PC-9 (cell line): ENCODE measurements at places on chromosomes 12 and 14.

GRCh38 chr14:65287264-65288131 is 125.0 kb upstream of the FUT8 start:
- DNase-seq, result no peak

- DNase-seq, result peak; percentile 66
Measured at GRCh38 chr14:20683891-20684661, at the start of gene RNASE4. RNASE4 (plus strand) TSS chr14:20684560; CDS start chr14:20699372, 14,812 bp downstream.

DNA sequence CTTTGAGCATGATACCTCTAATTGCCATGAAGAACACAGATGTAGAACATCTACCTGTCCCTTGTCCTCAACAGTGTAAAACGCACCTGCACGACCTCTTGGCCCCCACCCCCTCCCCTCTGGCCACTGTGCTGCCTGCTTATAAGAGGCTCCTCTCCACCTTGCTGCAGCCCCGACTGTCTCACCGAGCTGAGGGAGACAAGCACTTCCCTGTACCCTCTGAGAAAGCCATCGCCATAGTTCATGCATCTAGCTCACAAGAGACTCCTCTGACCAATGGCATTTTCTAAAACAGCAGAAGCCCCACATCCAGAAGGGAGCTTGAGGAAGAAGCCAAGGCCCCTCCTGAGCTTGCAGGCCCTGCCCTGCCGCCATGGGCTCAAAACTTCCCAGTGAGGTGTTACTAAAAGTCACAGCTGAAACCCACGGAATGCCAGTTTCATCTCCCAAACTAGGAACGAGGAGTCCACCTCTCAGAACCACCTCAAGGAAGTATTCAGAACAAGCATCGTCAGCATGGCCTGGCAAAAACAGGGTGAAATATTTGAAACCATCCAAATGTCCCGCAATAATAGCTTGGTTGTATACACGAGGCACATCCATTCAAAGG is 21.5 kb upstream of the ANO2 start:
- DNase-seq, result no peak

- no peak for DNase-seq
Measured at GRCh38 chr12:12072064-12072760, 1.5 kb downstream of the BCL2L14 start.

DNA sequence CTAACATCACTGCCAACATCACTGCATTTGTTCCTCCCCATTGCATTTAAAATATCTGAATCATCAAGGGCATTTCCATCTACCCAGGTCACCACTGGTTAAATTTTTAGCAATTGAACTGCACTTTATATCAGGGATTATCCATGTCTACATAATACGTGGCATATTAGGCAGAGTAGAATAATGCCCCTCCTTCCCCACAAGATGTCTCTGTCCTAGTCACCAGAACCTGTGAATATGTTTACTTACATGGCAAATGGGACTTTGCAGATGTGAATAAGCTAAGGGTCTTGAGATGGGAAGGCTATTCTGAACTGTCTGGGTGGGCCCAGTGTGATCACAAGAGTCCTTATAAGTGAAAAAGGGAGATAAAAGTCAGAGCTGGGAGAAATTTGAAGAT is 181.7 kb upstream of the ARID2 start:
- no peak for DNase-seq

DNA sequence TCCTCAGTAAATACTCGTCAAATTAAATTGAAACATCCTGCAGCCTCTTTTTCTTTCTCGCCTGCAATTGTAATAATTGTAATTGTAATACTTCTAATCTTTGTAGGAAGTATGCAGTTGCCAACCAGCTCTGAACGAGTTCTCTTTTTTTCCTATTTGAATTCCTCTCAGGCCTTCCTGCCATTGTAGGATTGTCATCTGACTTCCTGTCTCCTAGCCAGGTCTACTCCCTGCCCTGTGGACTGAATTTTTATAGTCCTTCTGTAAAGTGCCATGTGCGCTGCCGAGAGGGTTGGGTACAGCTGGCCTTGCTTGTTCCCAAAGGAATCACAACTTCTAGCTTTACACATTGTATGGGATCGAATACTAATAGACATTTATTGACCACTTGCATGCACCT is 183.3 kb downstream of the SSPN start:
- no peak for DNase-seq

DNA sequence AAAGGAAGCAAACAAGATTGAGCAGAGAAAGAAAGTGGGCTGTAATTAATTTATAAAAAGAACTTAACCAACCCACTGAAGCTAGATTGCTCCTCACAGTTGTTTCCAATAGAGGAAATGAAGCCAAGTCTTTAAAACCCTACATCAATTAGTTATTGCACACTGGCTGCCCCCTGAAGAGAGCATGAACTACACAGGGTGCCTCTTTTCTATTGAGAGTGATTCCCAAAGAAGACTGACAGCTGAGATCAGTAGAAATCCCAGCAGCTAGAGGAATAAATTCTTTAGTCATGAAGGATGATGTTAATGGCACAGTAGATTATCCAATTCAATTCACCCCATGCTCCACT is 8.6 kb upstream of the USP15 start:
- no peak for DNase-seq

DNA sequence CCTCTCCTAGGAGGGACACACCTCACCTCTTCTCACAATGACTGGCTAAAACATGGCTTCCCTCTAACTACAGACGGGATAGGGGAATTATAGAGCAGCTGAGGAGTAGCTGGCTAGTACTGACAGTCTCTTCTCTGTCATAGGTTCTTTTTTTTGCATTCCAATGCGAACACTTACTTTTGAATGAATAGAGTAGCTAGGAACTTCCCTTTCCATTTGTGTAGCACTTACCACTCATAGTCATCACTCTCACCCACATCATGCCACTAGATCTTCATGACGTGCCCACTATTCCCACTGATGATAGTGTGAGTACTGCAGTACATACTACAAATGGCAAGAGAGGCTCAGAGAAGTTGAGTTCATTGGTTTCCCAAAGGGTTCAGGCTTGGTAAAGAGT is 143.9 kb upstream of the HIF1A start:
- DNase-seq, result peak; percentile 34

DNA sequence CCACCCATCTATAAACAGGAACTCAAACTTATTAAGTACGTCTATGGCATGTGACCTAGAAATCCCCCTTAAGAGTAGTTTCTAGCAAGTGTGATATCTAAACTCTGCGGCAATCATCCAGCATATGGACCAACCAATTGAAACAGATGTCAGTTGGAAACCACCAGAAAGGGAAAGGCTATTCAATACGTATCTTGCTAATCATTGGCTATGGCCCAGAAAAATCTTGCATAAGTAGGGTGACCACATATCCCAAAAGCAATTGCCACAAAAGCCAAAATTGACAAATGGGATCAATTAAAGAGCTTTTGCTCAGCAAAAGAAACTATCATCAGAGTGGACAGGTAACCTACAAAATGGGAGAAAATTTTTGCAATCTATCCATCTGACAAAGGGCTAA is 24.2 kb downstream of the SYNJ2BP start:
- no peak for DNase-seq

DNA sequence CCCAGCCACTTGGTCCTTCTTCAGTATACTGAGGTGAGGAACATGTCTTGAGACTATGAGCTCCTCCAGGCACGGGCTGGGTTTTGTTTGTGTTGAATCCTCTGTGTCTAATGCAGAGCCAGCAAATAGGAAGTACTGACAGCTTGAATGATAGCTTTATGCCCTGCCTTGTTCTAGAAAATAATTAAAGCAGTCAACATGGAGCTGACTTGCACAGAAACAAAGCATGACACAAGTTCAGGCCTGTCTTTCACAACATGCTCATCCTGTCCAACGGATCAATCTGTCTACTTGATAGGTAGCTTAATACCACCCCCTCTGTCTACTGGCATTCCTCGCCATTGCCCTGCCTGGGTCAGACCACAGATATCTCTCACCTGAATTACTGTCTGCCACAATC is 140.9 kb downstream of the ESRRB start:
- no peak for DNase-seq

- DNase-seq, result no peak
Measured at GRCh38 chr12:25496098-25496587, 56.9 kb downstream of the LMNTD1 start.

GRCh38 chr14:58327019-58327418 is 28.7 kb downstream of the ARID4A start:
- DNase-seq, result no peak

DNA sequence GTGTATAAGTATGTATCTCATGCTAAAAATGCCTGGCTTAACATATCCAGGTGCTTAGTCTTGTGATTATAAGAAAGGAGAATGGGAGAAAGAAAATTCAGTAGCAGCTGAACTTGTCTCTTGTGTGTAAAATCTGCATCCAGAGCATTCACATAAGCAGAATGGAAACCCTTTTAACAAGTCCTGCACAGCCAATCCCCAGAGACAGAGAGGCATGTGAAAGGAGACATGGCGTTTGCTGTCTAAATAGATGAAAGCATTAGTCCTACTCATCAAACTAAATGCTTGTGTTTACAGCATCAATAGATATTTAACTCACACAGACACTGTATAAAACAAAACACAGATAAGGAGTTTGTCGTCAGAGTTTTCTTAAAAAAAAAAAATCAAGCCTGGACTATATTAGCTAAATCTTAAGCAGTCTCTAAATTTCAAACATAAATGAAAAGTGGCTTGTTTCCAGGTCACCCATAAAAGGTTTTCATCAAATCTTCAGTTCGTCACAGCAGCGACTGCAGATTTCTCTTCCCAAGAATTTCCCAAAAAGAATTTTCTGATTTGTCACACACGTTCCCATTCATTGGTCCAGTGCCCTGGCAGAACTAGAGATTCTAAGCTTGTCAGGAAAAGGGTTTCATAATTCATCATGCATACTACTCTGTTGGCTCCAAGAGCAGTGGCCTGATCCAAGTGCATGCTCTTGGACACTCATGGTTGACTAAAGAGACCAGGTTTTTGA is 249.2 kb downstream of the BTG1 start:
- DNase-seq, result no peak

GRCh38 chr12:100234166-100234565 is 32.7 kb downstream of the DEPDC4 start:
- peak; percentile 25 for DNase-seq

DNA sequence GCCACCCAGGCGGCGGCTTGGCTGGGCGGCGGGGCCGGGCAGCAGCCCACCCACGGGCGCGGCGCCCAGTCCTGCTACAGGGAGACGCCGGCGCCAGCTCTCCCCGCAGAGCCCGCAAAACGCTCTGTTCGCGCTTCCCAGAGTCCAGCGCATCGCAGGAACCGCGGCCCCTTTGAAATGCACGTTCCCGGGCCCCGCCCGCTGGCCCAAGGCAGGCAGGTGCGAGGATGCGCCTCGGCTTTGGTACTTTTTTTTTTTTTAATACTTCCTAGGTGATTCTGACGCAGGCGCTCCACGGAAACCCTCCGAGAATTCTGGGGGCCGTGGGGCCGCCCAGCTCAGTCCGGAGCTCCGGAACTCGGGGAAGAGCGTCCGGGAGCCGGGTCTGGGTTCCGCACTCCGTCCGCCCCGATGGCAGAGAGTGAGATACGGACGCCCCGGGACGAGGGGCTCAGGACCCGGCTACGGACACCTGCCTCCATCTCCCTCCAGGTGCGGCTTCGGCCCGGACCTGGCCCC is 483 bp downstream of the POC1B start:
- no peak for DNase-seq

DNA sequence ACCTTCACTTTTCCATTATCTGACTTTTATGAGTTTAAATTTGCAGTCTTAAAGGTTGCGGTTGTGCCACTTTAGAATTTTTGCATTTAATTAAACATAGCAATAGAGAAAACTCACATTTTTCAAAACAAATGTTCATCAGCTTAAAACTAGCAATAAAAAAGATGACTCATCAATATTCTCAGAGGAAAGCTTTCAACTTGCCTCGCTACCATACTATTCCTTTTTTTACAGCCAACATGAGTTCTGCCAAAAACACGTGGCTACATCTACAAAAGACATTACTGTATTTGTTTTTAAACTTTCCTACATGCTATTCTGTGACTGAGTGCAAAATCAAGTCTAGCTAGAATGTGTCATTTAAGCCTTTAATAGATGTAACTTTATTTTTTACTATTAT is 497.1 kb downstream of the RPS29 start:
- DNase-seq, result no peak

- DNase-seq, result no peak
Measured at GRCh38 chr12:103326190-103326589, 169.6 kb downstream of the C12orf42 start.

GRCh38 chr14:74510223-74510931 is 16.8 kb downstream of the ISCA2 start:
- no peak for DNase-seq

DNA sequence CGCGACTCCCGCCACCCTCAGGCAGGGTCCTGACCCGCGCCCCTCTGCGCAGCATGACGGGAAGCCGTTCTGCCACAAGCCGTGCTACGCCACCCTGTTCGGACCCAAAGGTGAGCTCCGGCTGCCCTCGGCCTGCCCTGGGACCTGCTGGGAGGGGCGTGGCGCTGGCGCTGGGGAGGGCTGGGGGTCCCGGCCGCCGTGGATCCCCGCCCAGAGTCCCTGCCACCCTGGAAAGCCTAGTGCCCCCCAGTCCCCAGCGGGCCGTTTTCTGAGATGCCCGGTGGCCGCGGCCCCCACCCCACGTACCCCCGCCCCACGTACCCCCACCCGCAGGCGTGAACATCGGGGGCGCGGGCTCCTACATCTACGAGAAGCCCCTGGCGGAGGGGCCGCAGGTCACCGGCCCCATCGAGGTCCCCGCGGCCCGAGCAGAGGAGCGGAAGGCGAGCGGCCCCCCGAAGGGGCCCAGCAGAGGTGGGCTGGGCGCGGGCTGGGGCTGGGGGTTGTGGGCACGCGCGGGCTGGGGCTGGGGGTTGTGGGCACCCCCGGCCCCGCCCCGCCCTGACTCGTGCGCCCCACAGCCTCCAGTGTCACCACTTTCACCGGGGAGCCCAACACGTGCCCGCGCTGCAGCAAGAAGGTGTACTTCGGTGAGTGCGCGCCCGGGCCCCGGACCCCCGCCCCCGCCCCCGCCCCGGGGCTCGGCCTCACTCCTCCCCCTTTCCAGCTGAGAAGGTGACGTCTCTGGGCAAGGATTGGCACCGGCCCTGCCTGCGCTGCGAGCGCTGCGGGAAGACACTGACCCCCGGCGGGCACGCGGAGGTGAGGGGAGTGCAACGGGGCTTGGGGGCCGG is 4.0 kb downstream of the CRIP2 start:
- no peak for DNase-seq

- DNase-seq, result no peak
Measured at GRCh38 chr12:3116106-3116844, 39.1 kb downstream of the TSPAN9 start.
